ENCODE measurements at places on chromosomes 11 and 22.
A peak's percentile ranks its signal among the peaks of the same experiment; 100 is the strongest.

GRCh38 chr11:118870396-118871343, 13.0 kb upstream of the CXCR5 start:
- no peak overlapping the region for H3K4me3 ChIP-seq
- peaks cover 14% of the 10 kb centered on the region for H3K4me1 ChIP-seq
- no peaks in the 10 kb centered on the region for H3K27me3 ChIP-seq
- H3K36me3 ChIP-seq: no peaks in the 10 kb centered on the region
- DNase-seq: peak; percentile 65
- H3K27ac ChIP-seq: peak overlapping the region; percentile 88

DNA sequence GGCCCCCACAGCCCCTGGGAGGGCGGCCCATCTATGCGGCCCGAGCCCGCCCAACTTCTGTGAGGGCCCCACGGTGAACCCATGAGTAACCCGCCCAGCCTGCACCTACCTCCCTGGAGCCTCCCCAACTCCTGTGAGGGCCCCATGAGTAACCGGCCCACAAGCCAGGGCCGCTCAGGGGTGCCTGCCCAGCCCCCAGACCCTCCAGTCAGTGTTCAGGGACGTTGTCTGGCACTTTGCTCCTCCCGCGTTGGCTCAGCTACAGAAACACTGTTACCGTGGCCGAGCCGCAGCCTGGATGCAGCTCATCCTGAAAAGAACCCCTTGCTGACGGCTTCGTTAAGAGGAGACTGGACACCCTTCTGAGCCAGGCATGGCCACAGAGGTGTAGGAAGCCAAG, 179.6 kb downstream of the BRD1 start:
- no peaks in the 10 kb centered on the region for H3K27me3 ChIP-seq
- no peak overlapping the region for H3K4me3 ChIP-seq

GRCh38 chr22:36245805-36246356, 6.6 kb upstream of the APOL2 start:
- no peak for DNase-seq
- no peak overlapping the region for H3K27ac ChIP-seq
- no peaks in the 10 kb centered on the region for H3K27me3 ChIP-seq
- no peaks in the 10 kb centered on the region for H3K36me3 ChIP-seq
- no peaks in the 10 kb centered on the region for H3K4me1 ChIP-seq

GRCh38 chr11:34856251-34856650, 59.9 kb downstream of the APIP start:
- no peaks in the 10 kb centered on the region for H3K4me1 ChIP-seq
- no peaks in the 10 kb centered on the region for H3K36me3 ChIP-seq
- no peak overlapping the region for H3K27ac ChIP-seq
- no peaks in the 10 kb centered on the region for H3K27me3 ChIP-seq
- DNase-seq: no peak
- H3K4me3 ChIP-seq: no peak overlapping the region

Data from uterus (tissue), 4 donors.